ENCODE measurements at places on chromosomes 13 and 19.

- no peak for DNase-seq
Observed at GRCh38 chr13:95874286-95874685, 178.9 kb downstream of the UGGT2 start.

- DNase-seq, result no peak
Observed at GRCh38 chr13:94558716-94559115, 37.2 kb downstream of the TGDS start.

DNA sequence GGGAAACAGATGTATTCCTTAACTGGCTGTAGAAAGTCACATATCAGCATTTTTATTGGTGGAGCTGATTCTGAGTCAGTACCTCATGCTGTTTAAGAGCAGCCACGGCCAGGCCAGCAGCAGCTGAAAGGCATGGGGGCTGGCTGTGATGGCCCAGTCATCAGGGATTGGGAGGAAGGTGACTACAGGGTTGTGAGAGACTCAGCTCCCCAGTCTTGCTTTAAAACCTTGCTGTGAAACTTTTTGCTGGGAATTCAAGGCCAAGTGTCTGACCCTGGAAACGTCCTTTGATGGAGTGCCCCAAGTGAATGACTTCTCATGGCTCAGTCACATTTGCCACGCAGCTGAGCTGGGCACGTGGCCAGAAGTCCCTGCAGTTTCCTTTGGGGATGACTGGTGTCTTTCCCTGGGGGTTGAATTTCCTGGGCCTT lies 39.1 kb upstream of the RNF113B start:
- DNase-seq, result peak; percentile 38

DNA sequence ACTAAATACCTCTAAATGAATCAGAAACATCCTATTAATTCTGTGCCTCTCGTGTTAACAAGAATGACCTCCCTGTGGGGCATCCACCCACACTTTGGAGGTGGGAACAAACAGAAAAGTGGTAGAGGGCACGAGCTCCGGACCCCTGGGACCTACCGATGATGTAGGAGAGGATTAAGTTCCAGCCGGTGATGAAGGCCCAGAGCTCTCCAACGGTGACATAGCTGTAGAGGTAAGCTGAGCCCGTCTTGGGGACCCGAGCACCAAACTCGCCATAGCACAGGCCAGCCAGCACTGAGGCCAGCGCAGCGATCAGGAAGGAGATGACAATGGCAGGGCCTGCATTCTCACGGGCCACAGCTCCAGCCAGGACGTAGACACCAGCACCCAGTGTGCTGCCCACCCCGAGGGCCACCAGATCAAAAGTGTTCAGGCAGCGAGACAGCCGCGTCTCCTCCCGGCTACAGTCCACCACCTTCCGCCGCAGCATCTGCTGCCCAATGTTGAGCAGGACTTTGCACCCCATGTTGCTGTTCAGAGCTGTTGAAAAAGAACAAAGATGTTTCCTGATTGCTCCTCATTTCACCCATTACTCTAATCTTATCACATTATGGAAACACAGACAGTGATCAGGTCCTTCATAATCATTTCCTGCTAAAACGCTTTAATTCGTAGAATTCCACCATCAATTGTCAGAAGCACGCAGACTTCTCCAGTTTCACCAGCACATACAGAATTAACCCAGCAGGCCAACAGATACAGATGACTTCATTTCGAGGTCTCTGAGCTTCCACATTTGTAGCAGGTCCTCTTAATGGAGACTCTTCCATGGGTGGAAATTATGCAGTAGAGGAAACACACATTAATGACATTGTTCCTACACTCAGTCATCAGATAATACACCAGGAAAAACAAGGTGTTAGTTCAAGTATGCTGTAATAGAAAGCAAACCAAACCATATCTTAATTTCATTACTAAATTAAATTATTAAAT lies 59.5 kb downstream of the SLC7A1 start:
- DNase-seq, result no peak

- peak; percentile 77 for DNase-seq
Observed at GRCh38 chr13:110520431-110521295, 40.9 kb downstream of the RAB20 start.

- no peak for DNase-seq
Observed at GRCh38 chr13:22432690-22433089, 748.1 kb upstream of the SGCG start.

GRCh38 chr13:29569253-29570050 lies 26.0 kb downstream of the SLC7A1 start:
- DNase-seq, result no peak

DNA sequence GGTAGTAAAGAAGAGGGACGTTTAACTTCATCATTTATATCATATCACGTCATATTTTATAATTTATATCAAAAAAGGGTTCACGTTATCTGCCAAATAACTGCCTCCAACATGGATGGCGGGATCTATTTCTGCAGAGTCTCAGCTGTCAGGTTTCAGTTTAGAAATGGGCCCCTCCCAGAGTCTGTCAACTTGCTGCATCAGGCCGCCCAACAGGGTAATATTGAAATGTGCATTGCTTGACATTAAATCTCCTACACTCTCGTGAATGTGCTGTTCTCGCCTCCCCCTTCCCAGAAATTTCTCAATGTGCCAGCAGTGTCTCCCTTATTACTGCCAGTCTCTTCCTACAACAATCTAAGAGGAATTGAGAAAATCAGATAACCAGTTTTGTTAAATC lies 96.9 kb downstream of the TRPC4 start:
- no peak for DNase-seq

GRCh38 chr13:84430446-84430845 lies 548.2 kb upstream of the SLITRK1 start:
- DNase-seq, result no peak

DNA sequence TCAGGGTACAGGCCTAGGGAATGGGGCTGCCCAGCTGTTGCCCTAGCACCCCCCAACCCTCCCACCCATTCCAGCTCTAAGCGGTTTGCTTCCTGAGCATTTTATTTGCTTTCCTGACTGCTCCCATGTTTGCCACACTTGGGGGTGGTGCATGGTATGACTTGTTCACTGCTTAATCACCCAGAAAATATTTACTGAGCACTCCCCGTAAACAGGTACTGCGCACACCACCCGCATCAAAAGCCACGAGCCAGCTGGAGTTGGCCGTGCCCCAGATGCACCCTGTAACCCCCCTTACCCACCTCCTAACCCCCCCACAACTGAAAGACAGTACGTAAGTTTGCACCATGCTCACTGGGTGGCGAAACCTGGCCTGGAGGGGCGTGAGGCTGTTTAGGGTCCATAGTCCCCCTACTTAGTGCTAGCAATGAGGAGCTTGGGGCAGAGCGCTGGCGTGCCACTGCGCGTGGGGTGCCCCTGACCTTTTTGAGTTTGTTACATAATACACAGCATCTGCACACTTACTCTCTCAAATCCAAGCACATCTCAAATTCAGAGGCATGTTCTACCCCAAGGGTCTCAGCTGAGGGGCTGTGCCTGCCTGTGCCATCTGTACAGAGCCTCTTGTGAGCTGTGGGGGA lies 29.8 kb downstream of the DPF1 start:
- DNase-seq, result no peak

GRCh38 chr19:19460761-19461265 lies 54.5 kb downstream of the TSSK6 start:
- peak; percentile 25 for DNase-seq

- no peak for DNase-seq
Observed at GRCh38 chr19:17347361-17347760, 10.0 kb downstream of the GTPBP3 start.

- no peak for DNase-seq
Observed at GRCh38 chr19:42113641-42114348, 18.5 kb downstream of the POU2F2 start.

GRCh38 chr19:38378866-38379265 lies 4.5 kb downstream of the PSMD8 start:
- DNase-seq, result no peak

- no peak for DNase-seq
Observed at GRCh38 chr13:26262156-26262555, 8.2 kb downstream of the CDK8 start.

GRCh38 chr19:33064458-33064791 lies 263 bp downstream of the RHPN2 start:
- no peak for DNase-seq

GRCh38 chr13:84896128-84896527 lies 903.1 kb downstream of the SLITRK6 start:
- no peak for DNase-seq

DNA sequence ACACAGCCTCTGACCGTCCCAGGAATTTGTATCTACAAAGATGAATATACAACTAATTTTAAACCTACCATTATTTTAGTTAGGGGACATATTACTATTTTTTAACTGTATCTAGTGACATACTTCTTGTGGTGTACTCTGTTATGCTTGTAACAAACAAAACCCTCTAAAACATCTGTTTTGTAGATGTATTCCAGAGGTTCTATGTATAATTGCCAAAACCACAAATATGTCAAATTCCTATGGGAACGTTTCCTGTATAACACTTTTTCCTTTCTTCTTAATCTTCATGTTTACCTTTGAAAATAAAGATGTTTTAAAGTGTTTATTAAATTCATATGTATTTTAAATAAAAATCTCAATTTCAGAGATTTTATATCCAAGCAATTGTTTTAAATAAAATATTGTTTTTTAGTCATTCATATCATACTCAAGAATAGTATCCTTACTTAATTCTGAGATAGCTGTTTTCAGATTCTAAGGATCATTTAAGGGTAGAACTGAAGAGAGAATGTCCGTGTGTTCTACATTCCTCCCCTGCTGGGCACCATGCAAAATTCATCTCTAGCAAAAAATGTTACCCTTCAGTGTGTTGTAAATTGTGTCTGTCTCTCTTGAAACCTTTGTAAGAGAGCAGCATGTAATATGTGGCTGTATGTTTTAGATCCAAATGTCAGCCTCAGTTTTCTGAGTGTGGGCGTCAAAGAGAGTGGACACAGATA lies 1327.7 kb downstream of the EFNB2 start:
- no peak for DNase-seq

DNA sequence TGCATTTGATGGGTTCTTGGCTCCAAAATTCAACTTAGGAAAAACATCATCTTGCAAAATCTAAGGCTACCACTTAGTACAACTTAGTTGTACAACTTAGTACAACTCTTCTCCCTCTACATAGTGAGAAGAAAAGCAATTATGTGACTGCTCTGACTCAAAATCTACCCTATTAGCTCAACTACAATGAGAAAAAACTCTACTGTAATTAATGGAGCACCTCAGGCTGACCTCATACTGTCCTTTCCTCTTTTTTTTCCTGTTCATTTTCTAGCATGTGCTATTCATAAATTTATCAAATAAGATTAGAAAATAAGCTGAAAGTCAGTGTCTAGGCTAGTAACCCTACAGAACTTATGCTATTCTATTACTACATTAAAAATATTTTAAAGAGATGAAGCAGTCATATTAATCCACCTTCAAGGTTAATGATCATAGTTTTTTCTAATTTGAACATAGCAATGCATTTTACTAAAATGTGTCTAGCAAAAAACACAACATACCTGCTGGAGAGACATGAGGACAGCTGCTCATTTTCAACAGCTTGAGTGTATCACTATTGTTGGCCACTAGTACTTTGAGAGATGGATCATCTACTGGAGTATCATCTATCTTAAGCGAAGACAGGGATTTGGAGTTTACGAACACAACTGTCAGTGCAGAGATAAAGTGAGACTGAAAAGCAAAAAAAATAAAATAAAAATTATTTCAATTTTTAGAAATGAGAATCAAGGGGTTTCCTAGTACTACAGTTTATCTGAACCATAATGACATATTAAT lies 11.9 kb downstream of the FBXL3 start:
- DNase-seq, result no peak

DNA sequence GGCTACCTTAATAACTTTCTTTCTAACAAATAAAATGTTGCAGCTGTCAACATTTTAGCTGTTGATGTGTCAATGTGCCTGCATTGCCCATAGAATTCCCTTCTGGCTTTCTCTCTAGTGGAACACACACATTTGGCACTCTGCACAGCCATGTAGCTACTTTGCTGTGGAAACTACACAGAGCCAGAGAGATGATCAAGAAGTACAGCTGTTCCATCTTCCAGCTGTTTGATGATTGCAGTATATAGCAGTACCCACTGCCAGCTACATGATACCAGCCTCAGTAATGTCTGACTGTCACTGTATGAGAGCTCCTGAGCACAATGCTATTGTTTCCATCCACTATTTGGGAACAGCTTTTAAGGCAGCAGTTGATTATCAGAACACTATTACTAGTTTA lies 843.0 kb downstream of the PCDH17 start:
- DNase-seq, result no peak

DNA sequence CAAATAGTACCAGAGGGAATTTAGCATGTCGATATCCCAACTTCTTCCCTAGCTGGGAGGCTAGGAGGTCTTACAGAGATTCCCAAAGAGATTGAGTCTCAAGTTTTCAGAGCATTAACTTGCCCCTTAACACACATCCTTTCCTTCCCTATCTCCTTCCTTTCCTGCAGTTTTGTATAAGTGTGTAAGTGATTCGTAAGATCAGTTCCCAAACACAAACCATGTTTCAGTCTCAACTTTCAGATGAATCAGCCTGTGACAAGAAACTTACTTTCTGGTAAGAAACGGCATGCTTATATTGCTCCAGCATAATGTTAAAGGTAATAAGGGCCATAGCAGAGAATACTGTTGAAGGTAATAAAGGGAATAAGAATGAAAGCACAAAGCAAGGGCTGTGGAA lies 472.2 kb downstream of the LIG4 start:
- DNase-seq, result no peak

- DNase-seq, result no peak
Observed at GRCh38 chr13:34019870-34020269, 201.9 kb downstream of the RFC3 start.

DNA sequence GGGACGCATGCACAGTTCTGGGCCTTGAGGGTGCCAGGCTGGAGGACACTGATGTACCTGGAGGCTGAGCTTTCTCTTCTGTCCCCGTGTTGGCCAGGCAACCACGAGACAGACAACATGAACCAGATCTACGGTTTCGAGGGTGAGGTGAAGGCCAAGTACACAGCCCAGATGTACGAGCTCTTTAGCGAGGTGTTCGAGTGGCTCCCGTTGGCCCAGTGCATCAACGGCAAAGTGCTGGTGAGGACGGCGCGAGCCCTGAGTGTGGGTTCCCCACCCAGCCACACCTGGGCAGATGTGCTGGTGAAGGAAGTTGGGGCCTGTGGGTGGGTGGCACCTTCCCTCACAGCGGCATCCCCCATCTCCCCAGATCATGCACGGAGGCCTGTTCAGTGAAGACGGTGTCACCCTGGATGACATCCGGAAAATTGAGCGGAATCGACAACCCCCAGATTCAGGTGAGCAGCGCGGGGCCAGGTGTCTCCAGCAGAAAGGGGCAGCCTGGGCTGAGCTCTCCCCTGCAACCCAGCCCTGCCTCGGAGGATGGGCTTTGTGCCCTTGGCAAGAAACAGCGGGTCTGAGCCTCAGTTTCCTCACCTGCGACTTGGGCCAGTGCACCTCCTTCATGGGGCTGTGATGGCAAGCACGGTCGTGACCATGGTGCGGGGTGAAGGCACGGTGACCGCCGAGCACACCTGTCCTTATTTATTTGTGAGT lies 26.2 kb downstream of the CCDC8 start:
- no peak for DNase-seq

- peak; percentile 70 for DNase-seq
Observed at GRCh38 chr19:1445932-1446712, 3.8 kb upstream of the APC2 start.

DNA sequence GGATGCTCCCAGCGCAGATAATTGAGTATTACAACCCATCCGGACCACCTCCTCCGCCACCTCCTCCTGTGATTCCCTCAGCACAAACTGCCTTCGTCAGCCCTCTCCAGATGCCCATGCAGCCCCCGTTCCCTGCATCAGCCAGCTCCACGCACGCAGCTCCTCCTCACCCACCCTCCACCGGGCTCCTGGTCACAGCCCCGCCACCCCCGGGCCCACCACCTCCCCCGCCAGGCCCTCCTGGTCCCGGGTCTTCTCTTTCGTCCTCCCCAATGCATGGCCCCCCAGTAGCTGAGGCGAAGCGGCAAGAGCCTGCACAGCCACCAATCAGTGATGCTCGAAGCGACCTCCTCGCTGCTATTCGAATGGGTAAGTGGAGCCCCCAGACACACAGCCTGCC lies 78.0 kb downstream of the GPR12 start:
- DNase-seq, result no peak

Measured in hypothalamus (tissue), 51 donors.